ENCODE measurements at places on chromosomes 1 and 21.
A peak's percentile ranks its signal among the peaks of the same experiment; 100 is the strongest.

- no peak for DNase-seq
These were observed 64.7 kb upstream of the LPGAT1 start for GRCh38 chr1:211895126-211895759.

DNA sequence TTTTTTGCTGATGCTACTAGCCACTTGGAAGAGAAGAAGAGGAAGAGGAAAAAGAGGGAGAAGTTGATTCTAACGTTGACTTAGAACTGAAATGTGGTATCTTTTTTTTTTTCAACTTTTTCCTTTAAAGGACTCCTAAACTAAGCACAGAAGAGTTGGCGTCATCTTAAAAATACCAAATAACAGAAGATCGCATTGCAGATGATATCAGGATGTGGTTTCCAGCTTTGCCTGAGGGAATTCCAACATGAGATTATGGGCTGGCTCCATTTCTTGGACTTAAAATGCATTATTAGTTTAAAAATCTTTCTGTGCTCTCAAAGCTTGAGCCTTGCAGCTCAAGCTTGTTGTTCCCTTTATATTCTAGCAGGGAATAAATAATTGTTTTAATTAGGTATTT, 29.8 kb downstream of the WDR3 start:
- DNase-seq = no peak

DNA sequence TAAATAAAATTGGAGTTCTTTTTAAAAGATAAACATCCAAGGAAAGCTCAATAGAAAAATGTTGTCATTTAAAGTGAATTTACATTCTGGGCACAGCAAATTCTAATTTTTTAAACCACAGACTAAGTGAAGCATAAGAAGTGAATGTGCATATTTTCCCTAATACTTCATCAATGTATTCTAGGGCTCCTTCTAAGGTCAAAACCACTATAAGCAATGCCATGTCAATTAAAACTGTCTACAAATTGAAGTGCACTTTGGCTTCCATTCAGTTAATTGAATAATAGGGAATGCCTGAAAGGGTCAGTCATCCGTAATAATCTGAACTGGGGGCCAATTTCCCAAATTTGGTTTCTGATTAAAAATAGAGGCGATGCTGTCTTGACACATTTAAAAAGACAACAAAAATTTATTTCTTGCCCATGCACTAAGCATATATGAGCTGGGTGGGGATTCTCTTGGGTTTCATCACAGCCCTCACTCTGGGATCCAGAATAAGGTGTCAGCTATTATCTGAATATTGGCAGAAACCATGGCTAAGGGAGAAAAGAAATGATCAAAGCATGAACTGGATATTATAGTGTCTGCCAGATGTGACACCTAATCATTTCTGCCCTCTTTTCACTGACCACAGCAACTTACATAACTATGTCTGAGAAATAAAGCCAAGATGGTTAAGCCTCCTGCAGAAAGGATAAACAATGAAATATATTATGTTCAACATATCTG, 660.6 kb upstream of the B3GALT2 start:
- no peak for DNase-seq

DNA sequence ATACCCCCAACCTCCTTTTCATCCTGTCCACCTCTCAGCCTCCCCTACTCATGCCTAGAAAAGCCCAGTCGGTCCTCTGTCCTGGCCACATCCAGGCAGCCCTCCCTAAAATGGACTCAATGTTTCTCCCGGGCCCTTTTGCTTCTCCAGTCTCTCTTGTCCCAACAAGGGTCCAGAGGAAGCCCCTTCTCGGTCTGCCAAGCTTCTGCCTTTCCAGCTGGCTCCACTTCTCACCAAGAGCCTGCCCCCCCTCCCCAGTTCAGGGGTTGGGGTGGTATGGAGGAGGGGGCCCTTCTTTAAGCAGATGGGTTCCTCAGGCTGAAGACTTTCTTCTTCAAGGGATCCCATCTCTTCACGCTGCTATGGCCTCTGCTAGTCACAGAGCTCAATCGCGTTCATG, 23.9 kb downstream of the RAB7B start:
- DNase-seq = no peak

- DNase-seq = peak; percentile 53
These were observed 80.0 kb downstream of the VWA5B1 start for GRCh38 chr1:20370698-20371097.

Data from NCI-H524 treated with DMSO at 0.1 percent for 48 hours (cell line).